DMS79 (cell line): ENCODE measurements at places on chromosomes 7 and 10.

- peak; percentile 22 for DNase-seq
Measured at GRCh38 chr7:84194484-84195271, at the start of gene SEMA3A. Gene SEMA3A (minus strand): TSS chr7:84194789. CDS start chr7:84194586, 203 bp downstream.

DNA sequence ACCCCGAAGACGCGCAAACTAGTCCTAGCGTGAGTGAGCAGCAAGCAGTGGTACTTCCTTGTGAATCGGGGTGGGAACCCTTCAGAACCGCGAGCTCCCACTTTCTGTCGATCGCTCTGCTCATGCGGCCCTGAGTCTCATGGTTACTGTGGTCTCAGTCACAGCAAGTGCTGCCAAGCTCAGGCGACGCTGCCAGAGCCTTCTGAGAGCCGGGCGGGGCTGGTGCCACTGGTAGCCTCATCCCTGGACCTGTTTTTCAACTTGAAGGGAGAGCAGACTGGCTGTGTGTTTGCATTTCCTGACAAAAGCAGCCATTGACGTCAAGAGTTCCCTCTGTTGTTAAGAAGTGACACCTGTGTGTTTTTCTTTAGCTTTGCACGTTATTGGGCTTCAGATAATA lies 32.9 kb upstream of the BHLHA15 start:
- peak; percentile 12 for DNase-seq

DNA sequence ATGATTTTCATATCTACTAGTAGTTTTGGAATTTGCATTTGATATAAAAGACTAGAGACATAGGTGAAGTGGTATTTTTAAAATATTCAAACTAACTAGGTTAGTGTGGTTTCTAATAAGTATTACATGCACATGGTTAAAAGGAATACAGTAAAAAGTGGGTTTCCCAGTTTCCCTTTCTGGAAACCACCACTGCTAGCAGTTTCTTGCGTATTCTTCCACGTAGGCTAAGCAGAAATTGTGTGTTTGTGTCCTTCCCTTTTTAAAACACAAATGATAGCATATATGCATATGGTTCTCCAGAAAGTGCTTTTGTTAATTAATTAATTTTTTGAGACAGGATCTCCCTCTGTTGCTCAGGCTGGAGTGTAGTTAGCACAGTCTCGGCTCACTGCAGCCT lies 15.4 kb downstream of the NRF1 start:
- DNase-seq: no peak

- peak; percentile 41 for DNase-seq
Measured at GRCh38 chr7:140656548-140657515, 15.9 kb upstream of the ADCK2 start.

- DNase-seq: no peak
Measured at GRCh38 chr10:6407034-6407721, 172.9 kb downstream of the PRKCQ start.

GRCh38 chr10:47023237-47024045 lies 112.2 kb downstream of the PTPN20 start:
- DNase-seq: no peak

GRCh38 chr10:94617389-94617944 lies 66.1 kb upstream of the CYP2C18 start:
- no peak for DNase-seq

DNA sequence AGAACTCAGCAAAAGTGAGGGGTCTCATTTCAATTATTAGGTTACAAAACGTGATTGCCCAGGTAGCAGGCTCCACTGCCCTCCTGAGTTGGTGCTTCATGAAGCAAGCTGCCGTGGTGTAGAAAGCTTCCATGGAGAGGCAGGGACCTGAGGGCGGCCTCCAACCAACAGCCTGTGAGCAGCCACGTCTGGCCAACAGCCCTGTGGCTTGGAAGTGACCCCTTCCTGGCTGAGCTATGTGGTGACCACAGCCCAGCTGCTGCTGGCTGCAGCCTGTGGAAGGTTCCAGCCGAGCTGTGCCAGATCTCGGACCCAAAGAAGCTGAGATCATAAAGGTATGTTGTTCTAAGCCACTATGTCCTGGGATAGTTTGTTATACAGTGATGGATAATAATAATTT lies 122.5 kb upstream of the KLF6 start:
- no peak for DNase-seq

- no peak for DNase-seq
Measured at GRCh38 chr10:74151879-74152722, 1.1 kb downstream of the ADK start.

- DNase-seq: peak; percentile 78
Measured at GRCh38 chr10:33897291-33897752, 562.9 kb upstream of the NRP1 start.

DNA sequence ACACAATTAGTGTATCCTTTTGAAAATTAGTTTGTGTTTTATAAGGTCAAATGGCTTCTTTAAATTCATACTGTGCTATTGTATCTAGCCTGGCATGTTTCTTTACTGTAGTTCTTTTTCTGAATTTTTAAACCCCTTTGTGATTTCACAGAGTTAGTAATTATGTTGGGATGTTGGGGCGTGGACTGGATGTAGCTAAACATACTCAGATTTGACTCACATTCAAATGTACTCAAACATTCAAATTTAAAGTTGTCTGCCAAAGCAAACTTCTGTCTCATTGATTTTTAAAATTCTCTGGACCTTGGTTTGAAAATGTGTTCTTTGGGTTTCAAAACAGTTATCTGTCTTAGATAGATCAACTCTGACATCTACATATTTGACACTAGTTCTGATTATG lies 7.2 kb upstream of the NRP1 start:
- no peak for DNase-seq

- DNase-seq: no peak
Measured at GRCh38 chr10:77507291-77507880, 130.2 kb downstream of the KCNMA1 start.

GRCh38 chr7:45682358-45682735 lies 108.2 kb downstream of the ADCY1 start:
- DNase-seq: no peak

- DNase-seq: no peak
Measured at GRCh38 chr10:34327184-34327583, 487.9 kb downstream of the PARD3 start.

GRCh38 chr10:109941236-109941862 lies 18.0 kb upstream of the XPNPEP1 start:
- DNase-seq: no peak

- DNase-seq: no peak
Measured at GRCh38 chr7:70680743-70681468, 451.0 kb upstream of the GALNT17 start.

- no peak for DNase-seq
Measured at GRCh38 chr7:130887957-130888371, 154.0 kb upstream of the KLF14 start.

DNA sequence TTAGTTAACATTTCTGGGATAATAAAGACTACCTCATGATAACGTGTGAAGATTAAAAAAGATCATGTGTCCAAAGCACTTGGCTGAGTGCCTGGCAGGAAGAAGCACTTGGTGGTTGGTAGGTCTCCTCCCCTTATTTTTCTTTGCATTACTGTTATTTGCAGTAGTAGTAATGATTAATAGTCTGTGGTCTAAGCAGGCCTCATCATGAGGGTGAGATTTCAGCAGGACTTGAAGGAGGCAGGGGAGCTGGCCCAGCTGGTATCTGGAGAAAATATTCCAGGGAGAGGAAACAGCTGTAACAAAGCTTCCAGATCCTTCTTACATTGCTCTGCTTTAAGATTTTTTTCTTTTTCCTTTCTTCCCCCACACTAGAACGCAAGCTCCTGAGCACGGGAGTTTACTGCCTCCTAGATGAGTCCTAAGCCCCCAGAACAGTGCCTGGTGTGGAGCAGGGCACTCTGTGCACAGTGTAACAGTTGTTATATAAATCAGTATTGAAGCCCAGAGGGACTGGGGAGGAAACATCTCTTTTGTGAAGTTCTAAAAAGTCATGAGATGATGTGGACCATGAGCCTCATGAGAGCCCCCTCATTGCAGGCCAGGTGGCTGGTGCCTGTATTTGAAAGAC lies 31.1 kb upstream of the RHEB start:
- DNase-seq: peak; percentile 60

- no peak for DNase-seq
Measured at GRCh38 chr10:47380341-47381102, 3.6 kb downstream of the ZNF488 start.

GRCh38 chr10:14601872-14602725 lies 172.6 kb downstream of the FAM107B start:
- no peak for DNase-seq

DNA sequence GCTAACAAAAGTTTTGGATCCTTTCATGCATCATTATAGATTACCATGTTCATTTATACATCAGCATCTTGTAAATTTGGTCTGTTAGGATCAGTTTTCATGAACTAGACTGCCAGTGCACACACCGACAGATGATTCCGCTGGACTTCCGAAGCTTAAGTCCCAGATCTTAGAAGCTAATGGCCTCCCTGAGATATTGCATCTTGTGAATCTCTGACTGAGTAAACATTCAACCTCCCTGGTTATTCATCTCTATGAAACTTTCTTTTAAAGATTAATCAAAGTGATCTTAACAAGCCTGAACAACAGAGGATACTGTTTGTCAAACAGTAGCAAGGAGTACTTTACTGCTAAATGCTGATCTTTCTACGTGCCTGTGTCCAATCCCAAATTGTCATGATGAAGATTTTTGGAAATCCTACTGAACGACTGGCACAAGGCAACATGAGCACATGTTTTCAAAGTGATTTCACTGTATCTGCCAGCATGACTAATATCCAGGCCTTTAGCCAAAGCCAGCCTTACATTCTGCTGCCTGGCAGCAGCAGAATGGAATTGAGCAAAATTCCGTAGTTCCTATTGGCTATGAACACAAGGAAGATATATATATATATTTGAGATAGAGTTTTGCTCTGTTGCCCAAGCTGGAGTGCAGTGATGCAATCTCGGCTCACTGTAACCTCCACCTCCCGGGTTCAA lies 91.3 kb upstream of the ANK3 start:
- no peak for DNase-seq

GRCh38 chr10:131186547-131187253 lies 124.8 kb downstream of the TCERG1L start:
- DNase-seq: no peak

GRCh38 chr7:156753229-156753560 lies 112.6 kb downstream of the RNF32 start:
- no peak for DNase-seq

GRCh38 chr7:22329816-22330524 lies 27.0 kb downstream of the RAPGEF5 start:
- no peak for DNase-seq

DNA sequence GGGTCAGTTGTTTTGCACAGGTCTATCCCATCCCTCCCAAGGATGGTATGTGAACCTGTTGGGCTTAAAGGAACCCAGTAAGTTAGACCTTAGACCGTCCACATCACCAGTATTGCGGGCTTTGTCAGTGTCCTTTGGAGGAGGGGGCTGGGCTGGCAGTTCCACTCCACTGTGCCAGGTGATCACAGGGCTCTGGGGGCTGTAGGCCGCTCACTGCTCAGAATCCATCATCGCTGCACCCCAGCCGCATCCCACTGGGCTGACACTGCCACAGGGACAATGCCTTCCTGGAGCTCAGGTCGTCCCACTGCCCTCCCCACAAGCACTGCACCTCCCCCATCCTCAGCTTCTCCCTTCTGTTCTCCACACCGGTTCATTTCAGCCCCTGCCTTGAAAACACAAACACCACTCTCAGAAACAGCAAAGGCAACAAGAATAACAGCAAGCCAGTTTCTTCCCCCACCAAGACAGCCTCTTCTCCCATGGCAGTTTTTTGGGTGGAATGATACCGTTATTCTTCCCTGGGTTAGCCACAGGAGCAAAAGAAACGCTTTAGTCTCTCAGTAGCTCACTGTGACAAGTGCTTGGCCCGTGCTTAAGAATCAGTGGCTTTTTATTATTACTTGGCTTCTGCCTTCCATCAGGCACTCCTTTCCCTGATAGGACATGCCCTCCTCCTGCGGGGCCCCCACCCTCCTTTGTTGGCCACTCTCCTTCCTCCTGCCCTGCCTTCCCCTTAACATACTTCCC lies 111.2 kb downstream of the GRK5 start:
- DNase-seq: no peak

DNA sequence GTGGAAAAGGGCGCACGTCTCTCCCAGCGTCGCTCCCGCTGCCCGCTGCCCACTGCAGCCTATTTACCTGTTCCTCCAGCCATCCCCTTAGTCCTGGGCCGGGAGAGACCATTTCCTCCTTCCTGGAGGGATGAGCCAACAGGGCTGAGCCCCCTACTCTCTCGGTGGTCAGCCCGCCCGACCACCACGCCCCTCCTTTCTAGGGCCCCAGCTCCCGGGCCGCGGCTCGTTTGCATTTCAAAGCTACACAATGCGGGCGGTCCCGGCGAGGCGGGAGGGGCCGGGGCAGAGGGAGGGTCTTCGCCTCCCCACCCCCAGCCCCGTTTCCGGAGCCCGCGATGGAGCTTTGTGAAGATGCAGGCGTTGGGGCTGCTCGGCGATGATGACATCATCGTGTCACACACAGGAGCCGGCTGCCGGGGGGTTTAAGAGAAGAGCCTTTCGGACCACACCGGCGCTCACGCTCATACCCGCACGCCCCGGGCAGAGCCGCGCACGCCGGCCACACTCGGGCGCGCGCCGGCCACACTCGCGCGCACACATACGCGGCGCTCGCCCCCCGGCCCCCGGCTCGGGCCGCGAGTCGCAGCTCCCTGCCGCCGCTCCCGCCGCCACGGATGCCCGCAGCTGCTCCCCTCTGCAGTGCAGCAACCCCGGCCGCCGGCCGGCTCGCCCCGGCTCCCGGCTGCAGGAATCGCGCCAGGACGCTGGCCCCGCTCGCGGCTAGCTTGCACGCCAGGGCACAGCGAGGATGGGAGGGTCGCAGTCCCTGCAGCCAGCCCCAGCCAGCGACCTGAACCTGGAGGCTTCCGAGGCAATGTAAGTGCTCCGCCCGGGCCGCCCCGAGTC lies 107.7 kb upstream of the BTBD16 start:
- DNase-seq: peak; percentile 66

DNA sequence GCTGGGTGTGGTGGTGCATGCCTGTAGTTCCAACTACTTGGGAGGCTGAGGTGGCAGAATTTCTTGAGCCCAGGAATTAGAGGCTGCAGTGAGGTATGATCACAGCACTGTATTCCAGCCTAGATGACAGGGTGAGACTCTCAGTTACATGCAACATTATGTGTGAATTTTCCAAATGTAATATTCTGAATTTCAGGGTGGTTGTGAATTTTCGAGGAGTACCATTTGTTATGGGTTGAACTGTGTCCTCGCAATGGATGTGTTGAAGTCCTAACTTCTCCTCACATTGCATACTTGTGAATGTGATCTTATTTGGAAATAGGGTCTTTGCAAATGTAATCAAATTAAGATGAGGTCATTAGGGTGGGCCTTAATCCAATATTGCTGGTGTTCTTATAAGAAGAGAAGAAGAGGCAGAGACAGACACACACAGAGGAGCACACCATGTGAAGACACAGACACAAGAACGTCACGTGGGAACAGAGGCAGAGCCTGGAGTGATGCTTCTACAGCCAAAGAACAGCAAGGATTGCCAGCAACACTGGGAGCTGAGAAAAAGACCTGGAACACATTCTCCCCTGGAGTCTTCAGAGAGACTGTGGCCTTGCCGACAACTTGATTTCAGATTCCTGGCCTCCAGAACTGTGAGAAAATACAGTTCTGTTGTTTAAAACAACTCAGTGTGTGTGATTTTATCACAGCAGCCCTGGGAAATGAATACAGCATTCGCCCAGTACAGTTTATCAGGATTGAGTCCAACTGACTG lies 91.9 kb downstream of the ZNF783 start:
- DNase-seq: no peak
